Esophagus squamous epithelium (tissue), 5 donors: ENCODE measurements at places on chromosomes 6 and 20. TPM values are rescaled to one million over a fixed set of nuclear protein-coding genes. Genes with fewer than 3 reads are reported as not detected.
A peak's percentile ranks its signal among the peaks of the same experiment; 100 is the strongest.

DNA sequence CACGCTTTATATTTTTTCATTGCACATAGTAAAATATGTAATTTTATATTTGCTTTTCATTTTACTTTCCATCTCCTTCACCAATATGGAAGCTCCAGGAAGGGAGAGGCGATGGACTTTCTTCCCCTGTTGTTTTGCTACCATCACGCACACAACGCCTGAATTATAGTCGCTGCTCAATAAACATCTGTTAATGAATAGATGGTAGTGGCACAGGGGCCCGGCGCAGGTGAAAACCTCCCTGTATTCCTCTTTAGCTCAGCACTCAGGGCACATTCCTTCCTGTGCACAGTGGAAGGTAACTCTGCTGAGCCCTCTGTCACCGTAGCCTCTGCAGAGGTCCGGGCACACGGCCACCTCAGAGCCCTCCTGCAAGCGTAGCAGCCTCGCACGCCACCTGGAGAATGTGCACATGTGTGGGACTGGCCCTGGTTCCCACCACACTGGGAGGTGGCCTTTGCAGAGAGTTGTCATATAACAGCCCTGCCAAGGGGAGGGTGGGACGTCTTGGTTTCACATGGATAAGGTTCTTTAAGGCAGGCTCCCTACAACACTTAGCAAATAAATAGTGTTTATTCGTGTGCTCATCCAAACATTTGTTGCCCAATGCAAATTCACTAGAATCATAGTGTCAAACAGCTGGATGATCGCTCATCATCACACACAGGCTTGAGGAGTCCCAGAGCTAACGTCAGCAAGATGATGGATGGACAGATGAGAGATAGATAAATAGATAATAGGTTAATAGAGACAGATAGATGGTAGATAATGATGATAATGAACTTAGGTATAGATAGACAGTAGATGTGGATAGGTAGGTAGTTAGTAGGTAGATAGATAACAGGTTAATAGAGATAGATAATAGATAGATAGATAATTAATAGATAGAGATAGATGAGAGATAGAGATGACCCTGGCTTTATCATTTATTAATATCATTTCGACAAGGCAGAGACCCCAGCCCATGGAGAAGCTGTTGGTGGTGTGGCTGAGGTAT, 32.3 kb upstream of the AFDN start:
- no peak overlapping the region for H3K27ac ChIP-seq
- H3K4me3 ChIP-seq, result no peak overlapping the region

DNA sequence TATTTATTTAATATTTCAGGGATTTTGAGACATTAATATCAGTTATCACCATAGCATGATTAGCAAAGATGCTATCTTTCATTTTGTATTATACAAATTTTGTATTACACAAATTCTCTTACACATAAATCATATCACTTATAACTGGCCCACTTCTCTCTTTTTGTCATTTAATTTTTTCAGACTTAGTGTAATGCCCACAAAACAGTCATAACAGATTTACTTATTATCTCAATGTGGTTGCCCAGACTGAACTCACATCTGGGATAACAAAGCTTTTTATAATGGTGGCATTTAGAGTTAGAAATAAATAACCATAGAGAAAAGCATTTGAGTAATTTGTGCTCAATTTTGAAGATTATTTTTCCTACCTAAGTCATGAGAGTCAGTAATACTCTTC, 148.3 kb downstream of the TFAP2B start:
- H3K27me3 ChIP-seq, result no peaks in the 10 kb centered on the region
- DNase-seq, result no peak
- no peak overlapping the region for H3K27ac ChIP-seq
- no peaks in the 10 kb centered on the region for H3K4me1 ChIP-seq

The METTL24 gene
- total RNA-seq, result 0.57 TPM

- H3K36me3 ChIP-seq, result no peaks in the 10 kb centered on the region
- no peaks in the 10 kb centered on the region for H3K27me3 ChIP-seq
- no peaks in the 10 kb centered on the region for H3K4me1 ChIP-seq
- no peak for DNase-seq
Measured at GRCh38 chr6:13947611-13948178, 22.9 kb downstream of the RNF182 start.

DNA sequence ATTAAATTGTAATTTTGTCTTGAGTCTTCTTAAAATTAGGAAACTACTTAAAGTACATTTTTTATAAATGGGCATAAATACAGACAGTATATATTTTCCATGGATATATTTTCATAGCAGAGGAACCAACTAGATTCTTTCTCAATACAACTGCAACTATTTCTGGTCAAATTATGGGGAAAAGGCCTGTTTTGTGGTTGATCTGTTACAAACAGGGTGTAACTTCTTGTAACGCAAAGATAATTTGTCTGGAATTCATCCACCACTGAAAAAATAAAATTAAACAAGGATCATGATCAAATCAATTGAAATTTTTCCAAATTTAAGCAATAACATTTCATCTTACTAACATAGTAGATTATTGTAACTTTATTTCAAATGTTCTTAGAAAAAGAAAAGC, 67.2 kb upstream of the RNF146 start:
- no peaks in the 10 kb centered on the region for H3K4me1 ChIP-seq
- no peaks in the 10 kb centered on the region for H3K27me3 ChIP-seq
- H3K27ac ChIP-seq, result no peak overlapping the region
- no peaks in the 10 kb centered on the region for H3K36me3 ChIP-seq

The OLIG3 gene
- not detected for total RNA-seq

- peaks cover 5% of the 10 kb centered on the region for H3K4me1 ChIP-seq
- no peak overlapping the region for H3K4me3 ChIP-seq
- no peaks in the 10 kb centered on the region for H3K36me3 ChIP-seq
- no peak for DNase-seq
Measured at GRCh38 chr6:131068165-131068564, 5.1 kb upstream of the EPB41L2 start.

DNA sequence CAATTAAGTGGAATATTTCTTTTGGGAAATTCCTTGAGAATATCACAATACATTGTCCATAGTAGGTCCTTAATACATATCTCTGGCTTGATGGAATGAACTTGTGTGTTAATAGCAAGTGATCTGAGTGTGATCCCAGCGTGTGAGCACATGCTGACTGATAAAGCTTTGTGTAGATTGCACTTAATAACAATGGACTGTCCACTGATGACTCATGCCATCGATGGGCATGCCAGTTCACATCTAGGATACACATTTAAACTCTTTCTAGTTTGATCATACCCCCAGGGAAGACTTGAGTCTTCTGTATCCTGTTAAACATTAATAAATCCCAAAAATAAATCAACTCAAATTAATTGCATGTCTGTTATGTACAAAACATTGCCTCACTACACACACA, 454.3 kb upstream of the SPTLC3 start:
- no peaks in the 10 kb centered on the region for H3K36me3 ChIP-seq
- H3K4me3 ChIP-seq, result no peak overlapping the region
- DNase-seq, result no peak
- no peaks in the 10 kb centered on the region for H3K27me3 ChIP-seq
- no peak overlapping the region for H3K27ac ChIP-seq

GRCh38 chr6:13581700-13582229, 7.4 kb downstream of the SIRT5 start:
- H3K4me3 ChIP-seq, result no peak overlapping the region
- H3K27me3 ChIP-seq, result no peaks in the 10 kb centered on the region
- peaks cover 3% of the 10 kb centered on the region for H3K36me3 ChIP-seq
- H3K27ac ChIP-seq, result no peak overlapping the region
- H3K4me1 ChIP-seq, result no peaks in the 10 kb centered on the region
- no peak for DNase-seq

- H3K4me3 ChIP-seq, result peak overlapping the region; percentile 58
- peaks cover 37% of the 10 kb centered on the region for H3K4me1 ChIP-seq
- H3K36me3 ChIP-seq, result no peaks in the 10 kb centered on the region
Measured at GRCh38 chr6:6723921-6724538, 135.5 kb downstream of the LY86 start.

DNA sequence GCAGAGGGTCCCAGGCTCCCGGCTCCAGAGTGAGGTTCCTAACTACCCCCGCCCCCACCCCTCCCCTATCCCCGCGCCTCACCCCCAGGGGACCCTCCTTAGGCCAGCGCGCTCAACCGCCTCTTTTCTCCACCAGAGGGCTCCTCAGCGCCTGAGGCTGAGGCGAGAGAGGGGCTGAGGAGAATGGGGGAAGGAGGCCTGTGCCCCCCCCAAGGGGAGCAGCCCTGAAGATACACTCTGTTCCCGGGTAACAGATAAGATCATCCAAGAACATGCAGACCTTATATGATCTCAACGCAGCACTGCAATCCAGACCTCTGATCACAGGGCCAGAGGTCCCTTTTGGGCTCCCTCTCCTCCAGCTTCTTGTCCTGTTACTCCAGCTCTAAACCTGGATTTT, 43.3 kb upstream of the MRPS10 start:
- no peak for DNase-seq
- no peaks in the 10 kb centered on the region for H3K4me1 ChIP-seq
- no peaks in the 10 kb centered on the region for H3K27me3 ChIP-seq
- peaks cover 70% of the 10 kb centered on the region for H3K36me3 ChIP-seq
- H3K4me3 ChIP-seq, result no peak overlapping the region

DNA sequence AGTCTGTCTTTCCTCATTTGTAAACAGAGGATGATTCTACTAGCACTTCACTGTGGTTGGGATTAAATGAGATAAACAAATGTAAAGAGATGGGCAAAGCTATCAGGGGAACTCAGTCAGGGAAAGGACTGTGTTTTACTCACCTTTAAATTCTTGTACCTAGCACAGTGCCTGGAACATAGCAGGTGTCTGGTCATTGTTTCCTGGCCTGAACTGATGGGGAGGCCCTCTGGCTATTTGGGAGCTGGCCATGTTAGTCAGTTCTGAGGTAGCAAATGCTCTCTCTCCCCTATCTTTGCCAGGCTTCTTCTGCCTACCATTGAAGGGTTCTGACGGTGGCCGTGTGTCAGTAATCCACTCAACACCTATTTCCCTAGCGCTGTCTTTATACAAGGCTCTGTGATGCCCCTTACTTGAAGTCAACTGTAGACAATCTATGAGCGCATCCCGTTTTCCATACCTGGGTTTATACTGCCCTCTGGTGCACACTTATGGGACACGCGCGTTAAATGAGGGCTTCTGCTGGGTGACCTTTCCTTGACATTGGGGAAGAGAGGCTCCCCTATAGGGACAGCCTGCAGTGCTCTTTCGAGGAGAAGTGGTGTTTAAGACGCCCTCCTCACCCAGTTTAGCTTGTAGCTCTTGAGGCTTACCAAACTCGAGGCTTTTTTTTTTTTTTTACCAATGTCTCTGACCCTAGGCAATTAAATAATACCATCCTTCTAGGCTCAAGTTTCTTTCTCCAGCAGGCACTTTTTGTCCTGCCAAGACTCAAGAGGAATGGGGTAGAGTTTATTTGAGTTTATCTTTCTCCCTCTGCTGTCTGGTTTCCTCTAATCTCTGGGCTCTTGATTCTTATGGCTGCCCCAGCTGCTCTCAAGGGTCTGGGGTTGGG, 4.0 kb upstream of the SPATS1 start:
- no peak overlapping the region for H3K4me3 ChIP-seq
- no peaks in the 10 kb centered on the region for H3K27me3 ChIP-seq
- H3K27ac ChIP-seq, result no peak overlapping the region

The COL11A2 gene
- total RNA-seq, result 0.38 TPM

GRCh38 chr20:59692139-59692538, 87.8 kb downstream of the PHACTR3 start:
- DNase-seq, result no peak
- no peak overlapping the region for H3K4me3 ChIP-seq
- no peaks in the 10 kb centered on the region for H3K27me3 ChIP-seq
- no peak overlapping the region for H3K27ac ChIP-seq

GRCh38 chr20:22020201-22020600, 314.7 kb downstream of the PAX1 start:
- no peaks in the 10 kb centered on the region for H3K36me3 ChIP-seq
- H3K27ac ChIP-seq, result no peak overlapping the region
- no peaks in the 10 kb centered on the region for H3K27me3 ChIP-seq
- no peaks in the 10 kb centered on the region for H3K4me1 ChIP-seq
- no peak overlapping the region for H3K4me3 ChIP-seq

GRCh38 chr6:1250489-1251197, 61.3 kb upstream of the FOXQ1 start:
- no peaks in the 10 kb centered on the region for H3K36me3 ChIP-seq
- no peaks in the 10 kb centered on the region for H3K27me3 ChIP-seq
- no peak for DNase-seq
- H3K27ac ChIP-seq, result no peak overlapping the region

The DSTN gene
- total RNA-seq, result 242 TPM

DNA sequence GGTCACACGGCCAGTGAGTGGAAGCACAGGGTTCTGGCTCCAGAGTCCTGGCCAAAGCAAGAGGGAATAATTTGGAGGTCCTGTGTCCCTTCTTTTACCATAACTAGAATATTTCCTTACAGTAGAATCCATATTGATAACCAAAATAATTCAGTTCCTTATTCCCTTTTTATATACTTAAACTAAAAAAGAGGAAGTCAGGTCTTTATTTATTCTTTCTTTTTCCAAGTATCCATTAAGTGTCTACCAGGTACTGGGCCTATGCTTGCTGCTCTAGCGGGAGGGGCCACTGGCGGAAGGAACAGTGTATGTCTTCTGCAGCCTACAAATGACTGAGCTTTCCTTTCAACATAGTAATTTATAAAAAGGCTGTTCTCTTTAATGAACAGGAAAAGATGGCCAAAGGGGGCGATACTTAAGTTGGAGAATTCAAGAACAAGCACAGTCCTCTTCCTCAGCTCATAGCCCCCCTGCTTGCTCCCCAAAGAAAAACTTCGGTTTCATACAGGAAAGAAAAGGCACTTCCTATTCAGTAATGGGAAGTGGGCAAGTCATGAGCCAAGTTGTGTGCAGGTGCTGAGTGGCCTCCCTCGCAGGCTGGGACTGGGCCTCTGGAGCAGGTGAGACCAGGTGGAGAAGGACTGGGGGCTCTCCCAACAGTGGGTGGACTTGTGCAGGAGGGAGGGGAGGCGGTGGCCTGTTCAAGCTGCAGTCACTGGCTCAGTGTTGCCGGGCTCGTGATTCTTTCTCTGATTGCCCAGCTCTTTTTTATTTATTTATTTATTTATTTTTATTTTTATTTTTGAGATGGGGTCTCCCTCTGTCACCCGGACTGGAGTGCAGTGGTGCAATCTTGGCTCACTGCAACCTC, 110.9 kb downstream of the ARMC2 start:
- DNase-seq, result no peak
- no peak overlapping the region for H3K27ac ChIP-seq
- no peak overlapping the region for H3K4me3 ChIP-seq
- no peaks in the 10 kb centered on the region for H3K4me1 ChIP-seq
- no peaks in the 10 kb centered on the region for H3K27me3 ChIP-seq
- H3K36me3 ChIP-seq, result no peaks in the 10 kb centered on the region

The SEL1L2 gene
- total RNA-seq, result not detected

The FAM83C gene
- 55.3 TPM for total RNA-seq

The AGER gene
- 1.5 TPM for total RNA-seq

The TCF19 gene
- total RNA-seq, result 16.7 TPM

- H3K36me3 ChIP-seq, result no peaks in the 10 kb centered on the region
- no peaks in the 10 kb centered on the region for H3K4me1 ChIP-seq
- DNase-seq, result no peak
- H3K27ac ChIP-seq, result no peak overlapping the region
- no peaks in the 10 kb centered on the region for H3K27me3 ChIP-seq
- no peak overlapping the region for H3K4me3 ChIP-seq
Measured at GRCh38 chr6:138278326-138278725, 60.0 kb upstream of the PBOV1 start.

The CTAGE9 gene
- not detected for total RNA-seq

- no peak overlapping the region for H3K27ac ChIP-seq
- DNase-seq, result no peak
- H3K4me1 ChIP-seq, result no peaks in the 10 kb centered on the region
- H3K4me3 ChIP-seq, result no peak overlapping the region
- no peaks in the 10 kb centered on the region for H3K27me3 ChIP-seq
Measured at GRCh38 chr6:128079021-128079420, 178.2 kb upstream of the THEMIS start.

- H3K4me3 ChIP-seq, result no peak overlapping the region
- no peak for DNase-seq
- H3K27me3 ChIP-seq, result no peaks in the 10 kb centered on the region
- H3K4me1 ChIP-seq, result no peaks in the 10 kb centered on the region
- H3K27ac ChIP-seq, result no peak overlapping the region
- no peaks in the 10 kb centered on the region for H3K36me3 ChIP-seq
Measured at GRCh38 chr20:41467690-41468089, 101.1 kb upstream of the EMILIN3 start.

The LTV1 gene
- total RNA-seq, result 21.1 TPM
